ENCODE measurements at places on chromosomes 2 and 18.

GRCh38 chr2:5125017-5125730 lies 567.0 kb upstream of the SOX11 start:
- DNase-seq = no peak

DNA sequence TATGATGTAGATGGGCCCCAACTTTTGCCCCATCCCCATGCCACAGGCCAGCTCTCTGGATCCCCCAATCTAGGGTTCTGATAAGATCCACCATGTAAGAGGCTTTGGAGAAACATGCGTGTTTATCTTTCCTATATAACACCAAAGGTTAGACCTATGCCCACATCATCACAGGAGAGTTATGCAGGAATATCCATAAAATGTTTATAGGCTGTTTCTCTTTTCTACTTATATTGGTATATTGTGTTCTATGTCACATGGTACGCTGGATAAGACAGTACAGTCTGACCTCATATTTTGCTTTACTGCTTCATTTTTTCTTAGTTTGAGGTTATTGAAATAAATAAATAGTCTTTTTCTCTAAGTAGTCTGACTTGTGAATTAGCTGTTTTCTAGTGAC lies 1013.9 kb upstream of the GYPC start:
- DNase-seq = no peak

DNA sequence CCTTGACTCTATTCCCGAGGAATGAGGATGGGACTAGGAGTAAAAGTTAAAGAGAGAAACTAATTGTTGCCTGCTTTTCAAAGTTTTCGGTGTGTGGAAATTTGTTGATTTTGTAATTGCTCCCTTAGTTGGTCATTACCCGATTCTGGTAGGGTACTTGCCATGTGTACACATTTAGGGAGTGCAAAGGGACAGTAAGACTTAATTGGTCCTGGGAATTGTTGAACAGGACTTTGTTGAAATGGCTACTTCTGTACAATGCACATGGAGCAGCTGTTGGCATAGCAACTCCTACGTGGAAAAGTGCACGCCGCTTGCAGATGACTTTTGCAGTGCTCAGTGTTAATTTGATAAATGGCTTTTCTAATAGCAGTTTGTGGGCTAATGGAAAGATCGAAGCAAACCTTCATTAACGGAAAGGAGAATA lies 22.9 kb downstream of the EPAS1 start:
- no peak for DNase-seq

GRCh38 chr2:229407170-229407569 lies 136.1 kb upstream of the PID1 start:
- no peak for DNase-seq

DNA sequence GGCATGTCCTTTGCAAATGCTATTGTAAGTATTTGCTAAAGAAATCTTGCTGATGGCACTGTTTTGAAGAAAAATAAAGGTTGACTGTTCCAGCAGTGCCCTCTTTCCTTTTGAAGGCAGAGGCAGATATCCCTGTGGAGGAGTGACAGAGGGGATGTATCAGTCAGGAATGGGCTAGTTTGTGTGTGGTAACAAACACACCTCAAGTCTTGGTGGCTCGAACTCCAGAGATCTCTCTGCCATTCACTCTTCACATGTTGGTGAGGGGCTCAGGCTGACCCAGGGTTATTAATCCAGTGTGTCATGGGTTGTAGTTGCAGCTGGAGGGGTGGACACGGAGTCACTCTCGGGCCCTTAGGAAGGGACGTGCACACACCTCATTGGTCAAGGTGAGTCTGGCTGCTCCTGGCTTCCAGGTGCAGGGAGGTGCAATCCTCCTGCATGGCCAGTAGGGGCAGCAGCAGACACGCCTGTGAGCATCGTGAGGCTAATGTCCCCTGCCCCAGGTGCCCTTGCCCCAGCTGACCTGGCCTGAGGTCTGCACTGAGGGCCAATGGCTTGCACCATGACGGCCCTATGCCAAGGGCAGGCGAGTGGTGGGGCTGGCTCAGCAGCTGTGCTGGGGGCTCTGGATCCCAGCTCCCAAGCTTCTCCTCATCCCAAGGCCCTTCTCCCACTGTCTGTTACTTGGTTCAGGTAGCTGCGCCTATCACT lies 146.5 kb downstream of the ASB1 start:
- DNase-seq = peak; percentile 3

DNA sequence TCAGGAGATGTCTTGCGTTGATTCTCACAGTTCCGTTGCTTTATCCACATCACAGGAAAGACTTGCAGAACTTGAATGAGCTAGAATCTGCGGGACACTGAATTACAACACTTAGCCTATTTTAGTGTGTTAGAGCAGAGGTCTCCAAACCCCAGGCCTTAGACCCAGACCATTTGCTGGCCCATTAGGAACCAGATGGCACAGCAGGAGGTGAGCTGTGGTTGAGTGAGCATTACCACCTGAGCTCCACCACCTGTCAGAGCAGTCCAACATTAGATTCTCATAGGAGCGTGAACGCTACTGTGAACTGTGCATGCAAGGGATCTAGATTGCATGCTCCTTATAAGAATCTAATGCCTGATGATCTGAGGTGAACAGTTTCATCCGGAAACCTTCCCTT lies 3.8 kb downstream of the MRPL30 start:
- DNase-seq = no peak

GRCh38 chr2:176158855-176159662 lies 2.0 kb downstream of the HOXD3 start:
- no peak for DNase-seq

GRCh38 chr2:13050764-13051163 lies 334.0 kb downstream of the TRIB2 start:
- DNase-seq = no peak

- DNase-seq = no peak
Observed at GRCh38 chr18:6830916-6831315, 101.4 kb downstream of the ARHGAP28 start.

DNA sequence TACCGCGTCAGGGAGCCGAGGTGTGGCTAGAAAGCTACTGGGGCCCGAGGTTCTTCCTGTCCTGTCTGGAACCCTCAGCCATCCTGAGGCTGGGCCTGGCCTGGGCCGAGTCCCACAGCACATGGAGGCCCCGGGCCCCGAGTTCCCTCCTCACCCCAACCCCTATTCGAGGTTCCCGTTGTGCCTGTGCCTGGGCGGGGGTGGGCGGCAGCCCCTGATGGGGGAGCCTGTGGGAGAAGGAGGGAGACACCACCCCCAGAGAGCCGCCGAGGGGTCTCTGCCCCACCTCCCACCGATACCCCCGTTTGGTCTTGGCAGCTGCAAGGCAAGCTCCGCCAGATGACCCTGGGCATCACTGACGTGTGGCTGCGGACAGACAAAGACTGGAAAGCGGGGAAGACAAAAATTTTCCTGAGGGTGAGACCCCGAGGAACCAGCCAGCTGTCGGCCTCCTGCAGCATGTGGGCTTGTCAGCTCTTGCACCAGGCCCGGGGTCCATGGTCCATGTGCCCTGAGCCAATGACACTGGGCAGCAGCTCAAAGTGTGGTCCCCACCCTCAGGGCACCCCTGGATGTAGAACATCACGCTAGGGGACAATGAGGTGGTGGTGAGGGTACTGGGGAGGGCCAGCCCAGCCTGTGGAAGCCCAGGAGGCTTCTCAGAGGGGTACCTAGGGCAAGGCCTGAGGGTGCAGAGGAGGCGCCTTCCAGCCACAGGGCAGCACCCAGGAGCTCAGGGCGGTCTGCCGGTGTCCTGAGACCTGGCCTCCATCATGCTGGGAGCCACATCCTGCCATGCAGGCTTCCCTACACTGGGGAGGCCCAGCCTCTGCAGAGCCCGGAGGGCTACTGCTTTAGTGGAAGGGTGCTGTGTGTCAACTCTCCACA lies 52.5 kb upstream of the GPR17 start:
- DNase-seq = no peak

DNA sequence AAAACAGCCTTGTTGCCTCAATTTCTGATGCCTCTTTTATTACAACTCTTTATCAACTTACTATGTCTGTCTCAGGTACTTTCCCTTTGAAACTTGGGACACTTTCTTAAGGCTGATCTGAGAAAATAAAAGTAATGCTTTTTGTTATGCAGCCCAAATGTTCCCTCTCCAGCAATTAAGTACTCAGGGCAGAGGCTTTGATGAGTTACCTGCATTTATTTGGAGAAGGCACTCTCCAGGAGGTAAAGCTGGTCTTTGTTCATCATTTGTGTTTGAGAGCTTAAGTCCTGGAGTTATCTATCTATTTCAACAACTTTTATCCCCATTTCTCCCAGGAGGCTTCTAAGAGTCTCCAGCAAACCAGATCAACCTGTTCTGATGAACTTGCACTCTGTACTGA lies 259.2 kb downstream of the ASXL3 start:
- DNase-seq = no peak

DNA sequence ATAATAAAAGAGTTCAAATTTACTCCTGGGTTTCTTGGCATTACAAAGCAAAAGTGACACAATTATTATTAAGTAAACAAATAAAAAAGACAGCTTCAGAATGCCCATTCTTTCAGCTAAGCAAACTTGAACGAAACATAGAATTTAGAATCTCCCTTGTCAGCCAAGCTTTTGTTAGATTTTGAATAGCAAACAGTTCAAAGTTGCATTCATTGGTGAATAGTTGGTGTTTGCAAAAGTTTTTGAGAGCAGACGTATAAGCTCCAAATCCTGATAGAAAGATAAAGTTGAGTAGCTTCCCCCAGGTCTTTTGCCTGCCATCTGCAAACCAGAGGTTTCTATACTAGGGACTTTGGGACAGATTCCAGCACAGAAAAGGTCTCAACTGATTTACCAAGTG lies 434.3 kb upstream of the TNP1 start:
- DNase-seq = no peak

DNA sequence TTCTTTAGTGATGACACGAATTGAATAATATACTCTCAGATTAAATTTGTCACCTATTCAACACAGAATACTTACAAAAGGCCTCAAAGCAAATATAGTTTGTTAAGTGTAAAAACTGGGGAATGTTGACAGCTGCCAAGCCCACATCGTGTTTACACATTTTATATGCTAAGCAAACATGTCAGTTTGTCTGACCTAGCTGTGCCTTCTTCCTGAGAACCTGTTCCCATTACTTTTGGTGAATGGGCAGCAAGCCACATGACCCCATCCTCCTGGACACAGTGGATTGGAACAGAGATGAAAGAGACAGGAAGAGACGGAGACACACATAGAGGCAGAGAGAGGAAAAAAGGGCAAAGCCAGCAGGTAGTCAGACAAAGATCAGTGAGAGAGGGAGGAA lies 22.9 kb upstream of the CUL3 start:
- no peak for DNase-seq

DNA sequence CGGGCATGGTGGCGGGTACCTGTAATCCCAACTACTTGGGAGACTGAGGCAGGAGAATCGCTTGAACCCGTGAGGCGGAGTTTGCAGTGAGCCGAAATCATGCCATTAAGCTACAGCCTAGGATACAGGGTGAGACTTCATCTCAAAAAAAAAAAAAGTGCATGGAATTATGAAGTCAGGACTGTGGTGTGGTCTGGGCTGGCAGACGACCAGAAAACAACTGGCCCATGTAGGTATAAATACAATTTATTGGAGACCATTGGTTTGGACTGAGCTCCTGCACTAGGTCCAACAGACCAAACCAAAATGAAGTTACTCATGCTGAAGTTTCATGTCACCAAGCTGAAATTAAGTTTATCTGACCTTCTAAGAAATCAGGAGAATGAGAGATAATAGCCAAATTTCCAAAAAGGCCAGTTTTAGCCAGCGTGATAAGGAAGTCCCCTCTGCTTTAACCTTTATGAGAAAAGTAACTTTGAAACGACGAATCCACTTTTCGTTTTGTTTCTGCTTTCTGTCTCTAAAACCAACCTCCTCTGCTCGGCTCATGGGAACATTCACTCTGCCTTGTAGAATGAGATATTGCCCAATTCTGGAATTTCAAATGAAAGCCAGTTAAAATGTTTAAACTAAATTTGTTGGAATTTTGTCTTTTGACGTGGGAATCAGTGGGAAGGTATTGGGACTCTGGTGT lies 17.7 kb upstream of the RAB10 start:
- no peak for DNase-seq

DNA sequence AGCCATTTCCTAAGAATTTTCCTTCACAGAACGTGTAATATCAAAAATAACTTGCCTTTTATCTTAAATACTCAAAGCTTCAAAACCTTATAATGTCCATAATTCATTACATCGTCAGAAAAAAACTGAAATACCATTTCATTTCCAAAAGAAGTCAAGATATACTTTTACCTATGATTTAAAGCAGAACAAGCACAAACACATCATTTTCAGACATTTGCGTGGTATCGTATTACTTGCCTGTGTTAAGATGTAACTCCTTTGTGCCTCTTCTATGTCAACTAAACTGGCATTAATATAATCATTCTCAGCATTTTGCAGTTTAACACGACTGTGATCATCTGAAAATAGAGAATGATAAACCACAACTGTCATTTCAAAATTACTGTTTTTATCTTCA lies 47.5 kb downstream of the PTPN2 start:
- DNase-seq = no peak

GRCh38 chr2:180416627-180417026 lies 409.5 kb upstream of the CWC22 start:
- DNase-seq = no peak

DNA sequence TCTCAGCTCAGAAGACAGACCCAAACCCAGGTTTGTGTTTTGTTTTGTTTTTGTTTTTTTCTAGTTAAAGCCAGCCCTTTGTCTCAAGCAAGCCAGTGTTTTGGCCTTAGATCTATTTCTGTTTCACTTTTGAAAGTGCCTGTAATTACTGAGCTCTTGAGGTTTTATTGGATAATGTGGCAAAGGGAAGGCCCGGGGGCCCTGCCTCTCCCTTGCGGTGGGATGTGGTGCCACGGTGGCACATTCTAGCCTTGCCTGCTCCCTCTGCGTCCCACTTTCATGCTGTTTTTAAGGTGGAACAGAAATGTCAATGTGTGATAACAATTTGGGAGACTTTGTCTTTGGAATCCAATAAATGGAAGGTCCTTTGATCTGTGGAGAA lies 2.5 kb downstream of the HPCAL1 start:
- DNase-seq = peak; percentile 42

All from CD4-positive, alpha-beta T cell treated with Interleukin-2 at 100 ng/mL for 4 hours (primary cell).